ENCODE measurements at places on chromosomes 5 and 9. TPM values are rescaled to one million over a fixed set of nuclear protein-coding genes. Genes with fewer than 3 reads are reported as not detected.

- no peak for DNase-seq
Observed at GRCh38 chr9:118271331-118271730, 567.1 kb downstream of the TLR4 start.

- no peak for DNase-seq
Observed at GRCh38 chr5:69300537-69301203, 31.9 kb downstream of the CCDC125 start.

- DNase-seq, result no peak
Observed at GRCh38 chr9:85344901-85345300, 396.9 kb downstream of the AGTPBP1 start.

DNA sequence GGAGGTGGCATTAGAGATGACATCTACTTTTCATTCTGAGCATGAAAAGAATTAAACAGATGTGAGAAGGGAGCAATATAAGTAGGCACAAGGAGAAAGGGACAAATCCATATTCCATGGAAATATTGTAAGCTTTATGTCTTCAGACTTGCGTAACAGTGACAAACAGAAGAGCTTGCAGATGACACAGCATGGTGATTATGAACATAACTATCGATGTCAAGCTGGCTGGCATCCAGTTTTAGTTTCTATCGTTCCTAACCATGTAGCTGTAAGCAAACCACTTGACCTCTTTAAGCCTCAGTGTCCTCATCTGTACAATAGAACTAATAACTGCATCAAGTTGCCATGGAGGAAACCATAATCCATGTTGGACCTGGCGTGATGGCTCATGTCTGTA lies 246.7 kb upstream of the ADRA1B start:
- no peak for DNase-seq

DNA sequence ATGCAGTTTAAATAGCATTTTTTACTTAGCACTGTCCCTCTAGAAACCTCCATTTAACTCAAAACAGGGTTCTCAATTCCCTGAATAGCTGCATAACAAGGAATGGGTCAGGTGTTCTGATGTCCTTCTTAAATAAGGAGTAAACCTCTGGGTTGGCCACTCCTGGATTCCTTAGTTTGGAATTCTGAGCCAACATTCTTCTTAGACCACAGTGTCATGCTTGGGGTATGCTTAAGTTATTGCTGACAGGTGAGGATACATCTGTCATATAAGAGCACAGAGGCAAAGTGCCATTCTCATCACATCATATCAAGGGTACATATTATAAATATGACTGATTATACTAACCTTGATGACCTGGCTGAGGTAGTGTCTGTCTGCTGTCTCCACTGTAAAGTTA lies 179.9 kb upstream of the SEMA6A start:
- DNase-seq, result no peak

DNA sequence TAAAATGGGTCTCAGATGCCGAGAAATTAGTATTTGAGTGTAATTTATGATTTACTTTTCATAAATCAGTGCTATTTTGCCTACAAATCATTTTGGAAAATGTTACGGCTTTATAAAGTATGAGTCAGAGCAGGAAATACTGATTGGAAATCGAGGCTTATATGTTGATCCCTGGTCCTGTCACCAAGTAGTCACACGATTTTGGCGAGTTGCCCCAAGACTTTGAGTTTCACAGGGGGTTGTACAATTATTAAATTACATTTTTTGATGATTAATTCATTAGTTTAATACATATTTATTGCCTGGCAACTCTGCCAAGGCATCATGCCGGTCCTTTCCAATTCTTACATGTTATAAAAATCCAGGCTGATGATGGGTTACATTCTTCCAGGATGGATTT lies 443.9 kb upstream of the KLF4 start:
- no peak for DNase-seq

GRCh38 chr5:136028782-136029742 lies at the start of gene TGFBI:
Gene TGFBI, plus strand, starts transcription at chr5:136028988. Its CDS starts 68 bp downstream, at chr5:136029056.
- peak; percentile 91 for DNase-seq

GRCh38 chr9:107242073-107243030 lies 40.7 kb upstream of the RAD23B start:
- DNase-seq, result no peak

- DNase-seq, result no peak
Observed at GRCh38 chr5:17190242-17190778, 27.1 kb upstream of the BASP1 start.

- DNase-seq, result peak; percentile 58
Observed at GRCh38 chr5:18745988-18746615, 1111.8 kb downstream of the TAF11L14 start.

DNA sequence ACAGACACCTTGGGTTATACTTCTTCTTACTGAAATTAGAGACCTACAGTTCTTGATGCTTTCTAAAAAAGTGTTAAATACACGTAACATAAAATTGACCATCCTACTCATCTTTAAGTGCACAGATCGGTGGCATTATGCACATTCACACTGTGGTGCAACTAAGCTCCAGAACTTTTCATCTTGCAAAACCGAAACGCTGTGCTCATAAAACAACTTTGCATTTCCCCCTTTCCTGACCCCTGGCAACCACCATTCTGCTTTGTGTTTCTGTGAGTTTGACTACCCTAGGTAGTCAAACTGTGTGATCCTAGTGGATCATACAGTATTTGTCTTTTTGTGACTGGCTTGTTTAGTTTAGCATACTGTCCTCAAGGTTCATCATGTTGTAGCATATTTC lies 3.9 kb downstream of the MVB12B start:
- DNase-seq, result no peak

DNA sequence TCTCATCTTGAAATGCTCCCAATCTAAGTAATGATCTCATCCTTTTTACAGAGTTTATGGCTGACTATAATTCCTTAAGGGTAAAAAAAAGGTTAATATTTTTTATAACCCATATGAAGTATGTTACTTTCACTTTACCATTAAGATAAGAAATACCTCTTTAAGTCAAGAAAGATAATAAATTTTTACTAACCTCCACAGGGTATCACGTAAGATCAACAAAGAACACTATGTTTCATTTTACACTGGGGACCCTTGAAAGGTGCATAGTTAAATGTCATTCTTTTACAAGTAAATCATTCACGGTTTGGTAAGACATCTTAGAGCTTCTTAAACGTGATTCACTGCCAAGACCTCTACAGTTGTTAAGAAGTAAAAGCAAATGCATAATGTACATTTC lies 472.7 kb upstream of the CDH9 start:
- DNase-seq, result no peak

- peak; percentile 37 for DNase-seq
Observed at GRCh38 chr5:41870627-41871048, 413 bp upstream of the OXCT1 start.

- no peak for DNase-seq
Observed at GRCh38 chr5:99122976-99123375, 194.2 kb upstream of the CHD1 start.

- DNase-seq, result no peak
Observed at GRCh38 chr5:167702014-167702413, 589.4 kb upstream of the WWC1 start.

- no peak for DNase-seq
Observed at GRCh38 chr5:103336941-103337340, 78.4 kb downstream of the MACIR start.

FCN2 gene
- total RNA-seq, result not detected

FSD1L gene
- 4.5 TPM for total RNA-seq

GGTA1 gene
- total RNA-seq, result 27.9 TPM

FOXD4L4 gene
- total RNA-seq, result not detected
